ENCODE measurements at places on chromosomes 4 and X.
A peak's percentile ranks its signal among the peaks of the same experiment; 100 is the strongest.

DNA sequence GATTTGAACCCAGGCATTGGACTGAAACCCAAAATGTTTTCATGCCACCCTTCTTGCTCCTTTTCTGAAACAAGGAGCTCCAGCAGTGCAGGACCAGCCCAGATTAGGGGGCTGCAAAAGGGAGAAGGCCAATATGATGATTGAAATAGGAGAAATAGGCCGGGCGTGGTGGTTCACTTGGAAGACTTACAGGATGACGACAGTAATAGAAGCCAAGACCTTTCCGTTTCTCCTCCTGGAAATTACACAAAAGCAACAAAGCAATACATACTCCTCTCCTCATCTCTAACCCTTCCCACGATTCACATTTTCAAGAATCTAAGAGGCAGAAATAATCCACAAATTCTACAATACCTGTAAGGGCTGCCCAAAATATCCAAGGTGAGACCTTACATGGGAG lies 90.8 kb downstream of the ANAPC4 start:
- DNase-seq = no peak

- no peak for DNase-seq
Measured at GRCh38 chr4:189874591-189874990, 66.1 kb upstream of the FRG1 start.

GRCh38 chrX:41716222-41716621 lies 7.8 kb upstream of the GPR82 start:
- no peak for DNase-seq

- no peak for DNase-seq
Measured at GRCh38 chr4:109977854-109978501, 65.3 kb downstream of the EGF start.

DNA sequence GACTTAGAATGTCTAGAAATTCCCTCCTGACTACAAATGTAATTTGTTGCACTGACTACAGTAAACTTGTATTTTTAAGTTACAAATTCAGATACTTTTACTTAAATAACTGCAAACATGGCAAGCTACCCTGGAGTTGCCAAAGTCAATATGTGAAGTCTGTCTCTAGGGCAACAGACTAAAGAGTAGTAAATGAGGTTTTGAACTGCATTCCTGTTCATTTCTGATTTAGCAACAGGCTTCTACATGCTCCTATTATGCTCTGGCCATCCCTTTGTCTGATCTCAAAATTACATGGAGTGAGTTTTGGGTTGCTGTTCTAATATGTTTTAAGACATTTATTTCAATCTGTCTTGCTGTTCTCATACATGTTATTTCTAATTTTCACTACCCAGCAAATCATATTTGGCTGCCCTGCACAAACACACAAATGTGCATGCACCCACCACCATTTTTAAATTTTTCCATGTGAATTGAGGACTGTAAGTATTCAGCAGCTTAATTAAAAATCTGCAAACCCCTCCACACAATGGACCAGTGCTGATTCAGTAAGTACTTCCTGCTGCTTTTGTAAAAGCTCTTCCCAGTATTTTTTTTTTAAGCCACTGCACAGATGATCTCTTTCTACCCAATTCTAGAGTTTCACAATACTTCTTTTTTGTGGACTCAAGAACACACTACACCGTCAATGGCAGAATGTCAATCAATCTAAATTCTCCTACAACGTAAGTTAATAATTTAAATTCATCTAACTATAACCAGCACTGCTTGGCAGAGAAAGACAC lies 26.7 kb downstream of the SH3RF1 start:
- DNase-seq = no peak

- DNase-seq = peak; percentile 53
Measured at GRCh38 chrX:24259544-24260240, 54.2 kb downstream of the SUPT20HL2 start.

DNA sequence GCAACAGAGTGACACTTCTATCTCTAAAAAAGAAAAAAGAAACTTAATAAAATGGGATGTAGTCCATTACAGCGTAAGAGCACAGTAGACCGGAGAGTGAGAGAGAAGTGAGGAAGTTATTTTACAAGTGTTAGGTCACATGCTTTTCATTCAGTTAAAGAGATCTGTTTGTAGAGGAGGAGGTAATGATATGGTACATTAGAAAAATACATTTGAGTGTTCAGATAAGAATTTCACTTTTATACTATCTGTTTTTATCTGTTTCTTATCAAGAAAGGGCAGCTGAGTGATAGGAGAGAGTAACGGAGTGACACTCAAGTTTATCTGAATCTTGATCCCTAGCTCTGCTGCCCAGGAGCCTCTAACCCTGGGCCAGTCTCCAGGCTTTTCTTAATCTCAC lies 38.9 kb downstream of the FNIP2 start:
- no peak for DNase-seq

- DNase-seq = no peak
Measured at GRCh38 chr4:134518574-134519217, 317.1 kb upstream of the PABPC4L start.

GRCh38 chr4:159222043-159222552 lies 119.2 kb downstream of the RAPGEF2 start:
- no peak for DNase-seq

DNA sequence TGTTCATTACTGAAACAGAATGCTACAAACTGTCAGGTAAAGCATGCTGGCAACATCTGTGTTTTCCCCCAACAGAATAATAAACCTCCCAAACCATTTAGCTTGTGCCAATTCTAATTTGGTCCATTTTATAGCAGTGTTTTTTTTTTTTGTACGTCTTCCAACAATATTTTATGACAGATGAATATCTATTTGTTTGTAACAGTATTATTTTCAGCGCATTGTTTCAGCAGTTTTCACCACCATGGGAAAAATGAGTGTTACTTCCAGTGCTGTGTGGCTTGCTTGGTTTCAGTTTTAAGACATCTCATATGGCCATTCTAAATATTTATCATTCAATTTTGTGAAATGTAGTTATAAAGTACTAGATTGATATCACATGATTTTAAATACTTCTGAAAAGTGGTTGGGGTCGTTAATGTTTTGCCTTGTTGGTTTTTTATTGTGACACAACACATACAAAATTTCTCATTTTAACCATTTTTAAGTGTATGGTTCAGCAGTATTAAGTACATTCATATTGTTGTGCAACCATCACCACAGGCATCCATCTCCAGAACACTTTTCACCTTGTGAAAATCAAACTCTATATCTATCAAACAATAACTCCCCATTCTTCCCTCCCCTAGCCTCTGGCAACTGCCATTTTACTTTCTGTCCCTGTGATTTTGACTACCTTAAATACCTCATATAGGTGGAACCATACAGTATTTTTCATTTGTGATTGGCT lies 25.6 kb upstream of the TBC1D19 start:
- DNase-seq = no peak

- DNase-seq = no peak
Measured at GRCh38 chr4:149353241-149353640, 462.4 kb downstream of the IQCM start.

GRCh38 chr4:106914223-106914622 lies 121.9 kb downstream of the DKK2 start:
- DNase-seq = no peak

DNA sequence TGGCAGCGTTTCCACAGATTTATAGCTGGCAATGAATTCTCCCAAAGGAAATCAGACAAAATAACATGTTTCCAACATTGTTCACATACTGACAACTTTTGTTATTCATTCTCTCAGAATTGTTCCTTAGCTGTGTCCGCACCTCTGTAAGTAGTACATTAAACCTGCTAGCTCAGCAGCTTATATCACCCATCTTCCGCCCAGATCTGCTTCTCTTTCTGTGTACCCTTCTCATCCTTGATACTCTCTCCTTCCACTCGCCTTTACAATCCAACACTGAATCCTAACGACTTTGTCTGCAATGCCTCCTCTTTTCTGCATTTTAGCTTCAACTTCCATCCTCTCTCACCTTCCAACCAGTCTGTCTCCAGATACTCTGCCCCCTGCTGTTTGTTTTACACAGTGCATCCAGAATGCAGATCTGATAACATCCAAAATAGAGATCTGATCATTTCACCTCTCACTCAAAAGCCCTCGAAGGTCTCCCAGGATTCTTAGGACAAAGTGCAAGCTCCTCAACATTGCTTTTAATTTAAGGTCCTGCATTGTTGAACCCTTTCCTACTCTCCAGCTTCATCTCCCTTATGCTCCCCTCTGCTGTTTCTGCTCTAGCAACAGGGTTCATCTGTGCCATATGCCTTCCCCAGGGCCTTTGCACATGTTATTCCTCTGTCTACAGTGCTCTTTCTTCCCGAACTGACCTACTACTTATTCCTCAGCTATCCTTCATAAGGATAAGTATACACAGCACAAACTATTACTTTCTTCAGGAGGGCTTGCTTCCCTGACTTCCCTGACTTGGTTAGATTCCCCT lies 67.3 kb upstream of the VBP1 start:
- peak; percentile 1 for DNase-seq

GRCh38 chr4:80475798-80476197 lies 140.3 kb downstream of the CFAP299 start:
- no peak for DNase-seq

DNA sequence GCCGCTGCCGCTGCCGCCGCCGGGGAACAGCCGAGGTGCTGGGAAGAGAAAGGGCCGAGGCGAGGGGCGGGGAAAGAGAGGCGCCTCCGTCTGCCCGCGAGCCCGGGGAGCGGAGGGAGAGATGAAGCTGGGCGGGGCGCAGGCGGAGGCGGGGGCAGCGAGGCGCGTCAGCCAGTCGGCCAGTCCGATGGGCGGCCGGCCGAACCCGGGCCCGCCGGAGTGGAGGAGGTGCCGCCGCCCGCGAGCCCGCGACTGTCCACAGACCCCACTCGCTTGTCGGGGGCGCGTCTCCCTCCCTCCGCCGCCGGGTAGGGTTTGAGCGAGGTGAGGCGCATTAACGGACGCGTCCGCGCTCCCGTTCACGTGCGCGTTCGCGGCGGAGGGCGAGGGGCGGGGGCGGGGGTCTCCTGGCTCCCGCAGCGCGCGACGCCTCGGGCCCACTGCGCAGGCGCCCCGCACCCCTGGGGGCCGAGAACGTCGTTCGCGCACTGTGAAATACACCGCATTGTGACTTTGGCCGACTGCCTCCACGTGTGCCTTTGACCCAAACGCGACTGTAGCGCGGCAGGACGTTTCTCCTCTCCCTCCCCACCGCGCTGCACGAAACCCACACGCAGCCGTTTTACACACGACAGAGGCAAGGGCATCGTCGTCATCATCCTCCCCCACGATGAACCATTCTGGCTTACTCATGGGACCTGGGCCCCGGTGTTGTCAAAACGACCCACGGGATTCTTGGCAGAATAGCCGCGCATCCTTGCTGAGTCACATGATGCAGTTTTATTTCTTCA lies at the start of gene NUDT11:
Gene NUDT11, minus strand, starts transcription at position 92 of the 791 bp plus-strand sequence. CDS start 148 bp downstream, outside the sequence.
- DNase-seq = peak; percentile 76

- DNase-seq = peak; percentile 37
Measured at GRCh38 chrX:18354369-18355223, at the start of gene SCML2. TSS of gene SCML2 (minus strand) at chrX:18354688. CDS start at chrX:18334071, 20,617 bp downstream.

GRCh38 chr4:152451496-152451895 lies 84.4 kb downstream of the FBXW7 start:
- peak; percentile 14 for DNase-seq

DNA sequence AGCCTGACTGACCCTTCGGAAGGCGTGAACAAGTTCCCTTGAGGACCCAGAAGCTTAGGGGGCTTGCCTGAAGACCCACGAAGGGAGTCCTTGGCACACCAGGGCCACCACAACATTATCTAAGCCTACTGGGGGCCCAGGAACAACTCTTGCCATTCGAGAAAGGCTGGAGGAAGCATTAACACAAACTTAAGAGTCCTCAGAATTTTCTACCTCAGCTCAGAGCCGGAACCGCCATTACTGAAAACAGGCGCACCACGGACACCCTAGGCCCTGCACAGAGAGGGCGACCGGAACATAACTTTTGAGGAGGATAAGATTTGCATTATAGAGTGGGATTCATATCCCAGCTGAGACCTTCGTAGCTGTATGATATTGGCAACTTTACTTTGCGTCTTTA lies 229.1 kb downstream of the ADAM29 start:
- no peak for DNase-seq

DNA sequence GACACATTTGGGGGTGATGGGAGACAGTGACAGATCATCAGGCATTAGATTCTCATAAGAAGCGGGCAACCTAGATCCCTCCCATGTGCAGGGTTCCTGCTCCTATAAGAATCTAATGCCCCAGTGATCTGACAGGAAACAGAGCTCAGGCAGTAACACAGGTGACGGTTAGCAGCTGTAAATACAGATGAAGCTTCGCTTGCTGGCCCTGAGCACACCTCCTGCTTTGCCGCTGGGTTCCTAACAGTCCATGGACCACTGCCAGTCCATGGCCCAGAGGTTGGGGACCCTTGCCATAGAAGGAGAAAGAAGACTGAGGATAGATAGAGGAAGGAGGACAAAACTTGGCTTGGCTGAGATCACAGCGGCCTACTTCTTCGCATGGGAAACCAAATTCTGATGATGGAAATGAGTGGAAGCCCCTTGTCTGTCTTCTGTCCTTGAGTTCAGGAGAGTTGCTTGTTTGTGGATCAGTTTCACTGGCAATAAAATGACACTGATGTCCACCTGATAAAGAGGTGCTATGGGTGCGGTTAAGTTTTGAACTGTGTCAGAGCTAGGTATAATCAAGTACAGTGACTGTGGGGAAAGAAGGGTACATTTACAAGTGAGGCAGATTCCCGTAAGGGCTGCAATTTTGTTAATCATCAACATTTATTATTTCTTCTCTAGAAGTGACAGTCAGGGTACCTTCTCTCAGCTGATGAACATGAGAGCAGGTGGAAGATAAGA lies 1.7 kb upstream of the TIFA start:
- DNase-seq = no peak

DNA sequence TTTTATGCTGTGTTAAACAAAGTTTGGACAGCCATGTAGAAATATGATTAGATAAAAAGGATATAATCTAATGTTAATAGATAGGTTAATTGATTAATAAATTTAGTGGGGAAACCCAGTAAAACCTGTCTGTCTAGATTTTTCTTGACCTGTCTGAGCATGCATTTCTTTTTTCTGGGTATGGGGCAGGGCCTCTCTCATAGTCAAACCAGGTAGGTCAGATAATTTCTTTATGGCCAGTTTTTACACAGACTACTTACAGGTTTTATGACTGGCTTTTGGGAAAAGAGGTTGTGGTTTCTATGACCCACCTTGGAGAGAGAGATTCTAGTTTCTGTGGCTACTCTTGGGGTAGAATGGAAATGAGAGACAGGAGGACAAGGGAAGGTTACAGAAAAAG lies 135.6 kb upstream of the EPHA5 start:
- no peak for DNase-seq

GRCh38 chr4:137534516-137534915 lies 2.2 kb upstream of the PCDH18 start:
- DNase-seq = no peak

- DNase-seq = no peak
Measured at GRCh38 chr4:15054541-15054940, 52.3 kb downstream of the CPEB2 start.

All from Caki2 (cell line).